ENCODE measurements at places on chromosomes 2 and 18. TPM values are rescaled to one million over a fixed set of nuclear protein-coding genes. Genes with fewer than 3 reads are reported as not detected.

DNA sequence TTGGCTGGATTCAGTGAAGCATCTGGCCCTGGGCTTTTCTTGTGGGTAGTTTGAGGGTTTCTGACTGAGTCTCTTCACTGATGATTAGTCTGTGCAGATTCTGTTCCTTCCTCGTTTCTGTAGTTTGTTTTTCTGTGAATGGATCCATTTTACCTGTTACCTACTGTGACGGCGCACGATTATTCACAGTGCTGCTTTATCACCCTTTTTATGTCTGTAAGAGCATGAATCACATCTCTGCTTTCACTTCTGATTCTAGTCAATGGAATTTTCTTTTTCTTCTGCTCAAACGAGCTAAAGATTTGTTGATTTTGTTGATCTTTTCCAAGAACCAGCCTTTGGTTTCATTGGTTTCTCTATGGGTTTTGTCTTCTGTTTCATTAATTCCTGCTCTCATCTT lies 60.8 kb downstream of the SLC66A2 start:
- DNase-seq = no peak

DNA sequence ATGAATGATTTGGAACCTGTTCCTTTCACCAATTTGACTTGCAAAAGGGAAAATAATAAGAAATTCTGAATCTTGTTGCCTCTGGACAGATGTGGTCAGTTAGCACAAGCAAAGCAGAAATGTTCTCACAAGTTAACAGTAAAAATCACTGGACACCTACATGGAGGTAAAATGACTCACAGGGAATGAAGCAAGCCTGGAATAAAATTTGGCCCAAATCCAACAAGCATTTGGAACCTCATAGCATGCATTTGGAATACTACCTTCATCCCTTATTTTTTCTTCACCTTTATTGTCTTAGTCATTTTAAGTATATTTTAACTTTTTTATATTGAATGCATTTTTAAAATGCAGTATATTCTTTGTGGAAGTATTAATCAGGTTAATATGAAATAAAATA lies 602.9 kb downstream of the ARHGAP15 start:
- DNase-seq = peak; percentile 80

DNA sequence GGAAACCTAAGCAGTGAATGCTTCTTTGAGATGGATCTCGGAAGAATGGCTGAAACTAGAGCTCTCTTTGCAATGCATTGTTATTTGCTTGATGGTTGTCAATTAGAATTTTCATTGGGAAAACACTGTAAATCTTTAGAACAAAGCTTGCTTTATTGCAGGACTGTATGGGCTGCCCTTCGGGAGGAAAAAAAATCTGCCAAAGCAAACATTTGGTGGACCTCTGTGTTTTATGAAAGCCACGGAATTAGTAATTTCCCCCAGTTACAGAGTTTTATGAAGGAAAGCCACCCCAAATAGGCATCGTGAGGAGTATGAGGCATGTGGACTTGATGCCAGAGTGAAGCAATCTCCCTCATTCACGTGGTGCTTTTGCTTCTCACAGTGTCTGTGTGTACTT lies 33.5 kb downstream of the RHBDD1 start:
- no peak for DNase-seq

DNA sequence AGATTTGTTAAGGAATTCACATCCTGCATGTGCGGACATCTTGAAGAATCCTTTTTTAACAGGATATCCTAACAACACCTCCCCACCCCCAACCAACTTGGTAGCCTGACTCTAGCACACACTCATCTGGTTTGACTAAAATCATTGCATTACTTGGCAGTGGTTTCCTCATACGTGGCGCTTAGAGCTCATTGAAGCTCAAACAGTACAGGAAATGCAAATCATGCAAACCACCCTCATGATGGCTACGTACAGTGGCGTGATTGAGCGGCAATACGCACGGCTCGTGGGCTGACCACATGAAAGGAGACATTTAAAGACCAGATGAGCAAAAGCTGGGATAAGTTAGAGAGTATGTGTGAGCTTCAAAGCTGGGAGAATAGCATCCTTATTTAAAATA lies 336.2 kb downstream of the ZEB2 start:
- DNase-seq = no peak

Gene ITPRIPL1
- total RNA-seq = not detected

DNA sequence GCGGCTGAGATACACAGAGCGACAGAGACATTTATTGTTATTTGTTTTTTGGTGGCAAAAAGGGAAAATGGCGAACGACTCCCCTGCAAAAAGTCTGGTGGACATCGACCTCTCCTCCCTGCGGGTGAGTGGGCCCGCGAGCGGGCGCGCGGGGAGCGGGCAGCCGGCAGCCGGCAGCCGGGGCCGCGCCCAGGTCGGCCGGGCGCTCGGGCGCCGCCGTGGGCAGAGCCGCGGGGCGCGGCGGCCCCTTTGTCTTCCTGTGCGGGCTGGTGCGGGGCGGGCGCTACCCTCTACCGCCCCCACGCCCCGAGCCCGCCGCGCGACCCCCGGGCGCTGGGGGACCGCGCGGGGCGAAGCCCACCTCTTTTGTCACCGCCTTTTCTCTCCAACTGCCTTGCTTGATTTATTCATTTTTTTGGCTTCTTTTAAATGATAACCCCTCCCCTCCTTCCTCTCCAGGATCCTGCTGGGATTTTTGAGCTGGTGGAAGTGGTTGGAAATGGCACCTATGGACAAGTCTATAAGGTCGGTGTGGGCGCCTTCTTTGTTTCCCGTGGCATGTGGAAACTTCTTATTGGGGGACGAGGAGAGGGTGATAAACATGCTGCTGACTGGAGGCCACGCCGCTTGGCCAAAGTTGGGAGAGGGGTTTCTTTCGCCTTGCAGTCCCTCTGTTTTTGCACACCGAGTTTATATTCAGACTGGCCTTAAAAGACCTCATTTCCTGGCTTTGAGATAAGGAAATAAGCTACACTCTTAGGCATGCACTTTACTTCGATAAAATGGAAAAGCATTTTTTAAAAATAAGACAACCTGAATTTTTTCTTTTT lies 722 bp downstream of the MAP4K4 start:
- DNase-seq = no peak

Gene ACVR1C
- 0.27 TPM for total RNA-seq

GRCh38 chr18:8703092-8703709 lies 2.2 kb upstream of the MTCL1 start:
- no peak for DNase-seq

- peak; percentile 91 for DNase-seq
Measured at GRCh38 chr2:108922141-108922915, 66.7 kb downstream of the EDAR start.

GRCh38 chr2:240302041-240302440 lies 133.4 kb upstream of the GPC1 start:
- DNase-seq = no peak

DNA sequence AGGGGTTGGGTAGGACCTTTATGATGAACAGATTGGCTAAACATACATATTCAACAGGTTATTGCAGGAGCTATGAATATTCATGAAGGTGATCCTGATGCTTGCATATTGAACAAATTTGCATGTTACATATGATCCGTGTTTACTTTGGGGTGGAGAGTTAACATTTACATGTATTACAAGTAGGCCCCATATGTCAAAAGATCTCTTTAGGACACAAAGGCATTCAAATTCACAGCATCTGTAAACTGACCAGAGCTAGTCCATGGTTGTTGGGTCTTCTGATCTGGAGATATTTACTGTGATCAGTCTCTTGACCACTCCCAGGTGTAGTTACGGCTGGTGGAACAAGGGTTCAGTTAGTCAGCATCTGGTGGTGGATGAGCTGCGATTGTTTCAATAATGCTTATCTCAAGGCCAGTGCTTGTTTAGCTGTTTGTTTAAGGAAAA lies 80.4 kb downstream of the PMAIP1 start:
- no peak for DNase-seq

- DNase-seq = no peak
Measured at GRCh38 chr18:75317703-75318102, 107.1 kb downstream of the TSHZ1 start.

GRCh38 chr2:150174056-150174805 lies 313.2 kb downstream of the RND3 start:
- DNase-seq = no peak

GRCh38 chr2:794554-795241 lies 117.5 kb upstream of the TMEM18 start:
- no peak for DNase-seq

DNA sequence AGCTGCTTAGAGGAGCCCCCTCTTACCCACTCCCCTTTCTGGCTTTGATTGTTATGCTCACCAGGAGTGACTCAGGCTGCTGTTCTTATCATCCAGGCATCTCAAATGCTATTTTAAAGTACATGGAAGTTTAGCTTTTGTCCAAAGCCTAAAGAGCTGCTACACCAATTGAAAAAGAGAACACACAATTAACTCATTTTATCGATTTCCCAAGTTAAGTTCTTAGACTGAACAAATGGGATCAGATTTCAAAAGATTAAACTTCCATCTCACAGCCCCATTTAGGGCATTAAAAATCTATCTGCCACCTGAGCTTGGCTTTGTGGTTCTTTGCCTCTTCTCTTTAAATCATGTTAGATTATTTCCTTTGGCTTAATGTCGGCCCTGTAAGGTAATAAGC lies 81.2 kb downstream of the MYO5B start:
- no peak for DNase-seq

DNA sequence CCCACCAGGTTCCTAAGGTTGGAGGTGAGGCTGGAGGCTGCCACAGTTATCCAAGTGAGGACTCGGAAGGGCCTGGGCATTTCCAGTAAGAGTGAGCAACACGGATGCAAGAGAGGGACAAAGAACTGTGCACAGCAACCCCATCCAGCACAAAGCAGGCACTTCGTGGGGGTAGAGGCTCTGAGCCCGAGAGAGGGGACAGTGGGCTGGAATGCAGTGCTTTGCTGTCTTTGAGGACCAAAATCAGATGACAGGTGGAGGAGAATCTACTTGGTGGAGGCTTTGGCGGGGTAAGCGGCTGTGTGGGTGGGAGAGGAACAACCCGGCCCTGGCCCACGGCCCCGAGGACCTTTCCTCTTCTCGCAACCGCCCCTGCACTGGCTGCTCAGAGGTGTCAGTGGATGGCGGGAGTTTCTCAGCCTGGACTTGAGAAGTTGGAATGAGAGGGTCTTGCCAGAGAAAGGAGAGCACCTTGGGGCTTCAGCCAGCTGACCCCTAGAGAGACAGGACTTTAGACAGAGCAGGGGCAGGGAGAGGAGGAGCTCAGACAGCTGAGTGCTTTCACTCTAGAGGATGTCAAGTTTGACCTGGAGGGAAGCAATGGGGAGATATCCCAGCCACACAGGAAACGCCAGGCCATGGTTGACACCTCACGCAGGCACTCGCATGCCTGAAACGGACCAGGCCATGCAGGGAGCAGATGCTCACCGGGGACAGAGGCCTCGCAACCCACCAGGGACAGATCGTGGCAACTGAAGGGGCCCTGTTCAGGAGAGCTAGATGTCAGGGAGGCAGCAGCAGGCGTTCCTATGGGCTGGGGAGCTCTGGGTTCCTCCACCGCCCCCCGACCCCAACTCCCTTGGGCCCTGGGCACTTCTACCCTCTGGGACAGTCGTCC lies 11.6 kb downstream of the RAMP1 start:
- DNase-seq = no peak

DNA sequence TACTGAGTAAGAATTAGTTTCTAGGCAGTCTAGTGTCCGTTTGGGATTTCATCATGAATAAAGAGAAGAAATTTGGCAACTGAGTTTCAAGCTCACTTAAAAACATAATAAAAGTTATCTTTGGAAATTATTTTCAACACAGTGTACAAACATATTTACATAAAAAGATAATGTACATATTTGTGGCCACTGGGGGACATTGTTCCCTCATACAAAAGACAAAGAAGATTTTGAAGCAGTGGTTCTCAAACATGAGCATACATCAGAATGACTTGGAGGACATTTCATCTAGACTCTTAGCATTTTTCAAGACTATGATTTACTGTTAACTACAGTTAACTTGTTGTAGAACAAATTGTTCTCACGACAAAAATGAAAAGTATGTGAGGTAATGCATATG lies 15.7 kb upstream of the TTC21B start:
- no peak for DNase-seq

GRCh38 chr2:207156451-207157161 lies 9.1 kb downstream of the KLF7 start:
- DNase-seq = no peak

- DNase-seq = no peak
Measured at GRCh38 chr2:194044321-194044720, 1612.7 kb upstream of the SLC39A10 start.

- peak; percentile 55 for DNase-seq
Measured at GRCh38 chr2:37323781-37324535, 675 bp downstream of the PRKD3 start.

Gene RBMS1
- 54.8 TPM for total RNA-seq

GRCh38 chr2:71100195-71100964 lies 29.6 kb downstream of the MCEE start:
- peak; percentile 48 for DNase-seq

DNA sequence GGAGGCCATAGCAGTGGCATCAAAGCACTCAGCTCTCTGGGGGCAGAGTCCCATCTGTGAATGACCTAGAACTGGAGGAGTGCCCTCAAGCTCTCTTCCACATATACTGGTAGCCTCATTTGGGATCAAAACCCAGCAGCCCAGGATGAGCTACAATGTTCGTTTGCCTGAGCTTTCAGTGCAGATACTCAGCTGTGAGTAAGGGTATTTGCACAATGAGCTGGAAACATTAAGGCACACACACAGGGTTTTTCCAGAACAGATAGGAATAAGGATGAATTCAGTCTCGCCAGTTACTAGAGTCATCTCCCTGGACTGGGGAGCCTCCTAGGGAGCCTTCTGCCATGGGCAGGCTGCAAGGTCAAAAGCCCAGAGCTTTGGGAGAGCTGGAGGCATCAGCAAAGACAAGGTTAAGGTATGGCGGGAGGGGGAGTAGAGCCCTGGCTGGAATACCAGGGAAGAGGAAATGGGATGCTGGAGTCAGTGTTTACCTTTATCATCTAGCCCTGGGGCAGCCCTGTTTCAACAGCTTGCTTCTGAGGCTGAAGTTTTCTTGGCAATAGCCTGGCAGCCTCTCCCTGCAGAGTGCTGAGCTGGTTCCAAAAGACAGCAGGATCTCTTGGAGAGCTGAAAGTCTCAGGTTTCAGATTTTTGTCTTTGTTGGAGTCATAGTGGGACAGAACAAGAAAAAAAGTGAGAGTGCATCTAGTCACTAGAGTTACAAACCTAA lies 187.7 kb downstream of the LOXHD1 start:
- DNase-seq = no peak

GRCh38 chr2:43358410-43359201 lies 132.2 kb upstream of the ZFP36L2 start:
- no peak for DNase-seq

DNA sequence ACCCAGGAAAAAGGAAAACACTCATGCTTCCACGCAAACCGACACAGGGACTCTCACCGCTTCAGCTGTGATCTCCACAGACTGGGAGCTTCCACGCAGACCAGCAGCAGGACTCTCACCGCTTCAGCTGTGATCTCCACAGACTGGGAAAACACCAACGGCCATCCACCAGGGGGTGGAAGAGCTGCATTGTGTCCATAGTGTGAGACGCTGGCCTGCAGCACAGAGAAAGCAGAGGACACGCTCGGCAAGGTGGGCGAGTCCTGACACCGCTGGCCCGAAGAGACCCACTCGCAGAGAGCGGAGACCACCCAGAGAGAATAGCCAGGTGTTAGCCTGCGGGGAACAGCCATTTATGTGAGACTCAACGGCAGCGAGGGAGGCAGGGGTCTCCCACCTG lies 42.5 kb upstream of the NFATC1 start:
- no peak for DNase-seq

Gene LPIN1
- 54.8 TPM for total RNA-seq

GRCh38 chr2:168322325-168323007 lies 75.1 kb upstream of the STK39 start:
- no peak for DNase-seq

Gene ABCG5
- not detected for total RNA-seq

All from mammary epithelial cell (primary cell).